ENCODE measurements at places on chromosomes 11 and 22.

DNA sequence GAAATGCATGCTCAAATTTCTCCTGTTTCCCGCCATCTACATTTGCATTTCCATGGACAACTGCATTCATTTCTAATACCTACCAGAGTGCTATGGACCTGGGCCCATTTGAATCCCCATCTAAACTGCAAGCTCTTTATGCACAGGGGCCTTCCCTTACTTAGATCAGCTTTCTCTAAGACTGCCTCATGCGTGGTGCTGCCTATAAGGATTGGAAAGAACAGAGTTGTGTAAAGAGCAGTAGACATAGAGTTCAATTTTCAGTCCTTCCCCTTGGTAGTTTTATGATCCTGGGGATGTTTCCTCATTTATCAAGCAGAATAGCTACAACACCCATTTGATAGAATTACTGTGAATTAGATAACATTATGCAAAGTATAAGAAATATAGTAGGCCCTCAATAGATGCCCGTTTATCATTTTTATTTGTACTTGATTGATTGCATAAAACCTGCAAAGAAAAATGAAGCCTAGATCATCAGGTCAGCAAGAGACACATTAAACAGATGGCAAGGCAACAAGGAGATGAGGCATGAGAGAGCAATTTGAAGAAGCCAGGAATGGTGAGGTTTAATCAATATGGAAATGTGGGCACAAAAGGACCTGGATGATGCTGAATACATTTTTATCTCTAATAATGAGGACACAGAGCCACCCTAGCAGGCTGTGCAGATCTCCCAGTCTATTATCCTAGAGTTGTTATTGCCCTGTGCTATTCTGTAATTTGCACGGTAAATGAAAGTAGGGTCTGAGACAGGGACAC is 359.7 kb downstream of the FAM181B start:
- DNase-seq, result no peak

- no peak for DNase-seq
Measured at GRCh38 chr11:60757231-60757800, 649 bp downstream of the MS4A15 start.

DNA sequence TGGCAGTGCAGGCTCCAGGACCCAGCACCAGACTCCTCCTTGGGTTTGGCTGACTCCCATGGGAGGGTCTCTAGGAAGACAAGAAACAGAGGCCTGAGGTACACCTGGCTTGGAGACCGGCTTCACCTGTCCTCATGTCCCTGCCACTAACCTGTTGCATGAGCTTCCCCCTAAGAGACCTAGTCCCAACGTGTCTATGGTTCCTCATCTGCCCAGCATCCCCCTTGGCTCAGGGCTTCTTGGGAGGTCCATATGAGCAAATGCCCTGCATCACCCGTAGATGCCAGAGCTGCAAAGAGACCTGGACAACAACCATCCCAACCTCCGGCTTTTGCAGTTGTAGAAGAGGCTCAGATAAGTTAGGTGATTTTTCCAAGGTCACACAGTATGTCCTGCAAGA is 123.5 kb downstream of the BUD13 start:
- no peak for DNase-seq

DNA sequence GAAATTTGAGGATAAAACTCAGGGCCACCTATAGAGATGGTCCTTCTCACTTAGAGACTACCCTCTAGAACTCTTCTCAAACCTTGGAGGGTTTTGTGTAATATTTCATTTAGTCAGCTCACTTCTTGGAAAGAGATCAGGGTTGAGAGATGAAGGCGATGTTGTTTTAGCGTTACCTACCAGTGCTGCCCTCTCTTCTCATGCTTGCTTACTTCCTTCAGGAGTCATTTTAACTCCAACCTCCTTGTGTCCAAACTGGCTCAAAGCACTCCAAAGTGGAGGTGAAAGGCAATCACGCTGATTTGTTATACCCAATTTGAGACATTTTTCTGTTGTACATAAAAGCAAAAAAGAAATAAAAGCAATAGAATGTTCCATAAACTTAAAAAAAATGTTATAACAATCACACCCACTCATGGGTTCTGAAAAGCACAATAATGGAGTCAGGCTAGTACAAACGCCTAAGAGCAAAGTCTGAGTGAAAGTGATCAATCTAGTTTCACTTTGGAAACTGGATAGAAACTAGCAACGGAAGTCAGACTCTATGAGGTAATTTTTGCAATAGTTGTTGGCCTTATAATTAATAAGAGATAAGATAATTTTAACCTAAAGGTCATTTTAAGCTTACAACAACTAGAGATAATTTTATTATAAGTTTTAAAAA is 117.1 kb downstream of the MRTFA start:
- DNase-seq, result no peak
